ENCODE measurements at places on chromosomes 5 and 9. TPM values are rescaled to one million over a fixed set of nuclear protein-coding genes. Genes with fewer than 3 reads are reported as not detected.

BARHL1 gene
- polyA plus RNA-seq = not detected

MAN2A1 gene
- 10.9 TPM for polyA plus RNA-seq

GPR150 gene
- not detected for polyA plus RNA-seq

SOX30 gene
- polyA plus RNA-seq = not detected
